ENCODE measurements at places on chromosomes 5 and 9.

- DNase-seq: no peak
Observed at GRCh38 chr5:68347536-68347935, 132.0 kb downstream of the PIK3R1 start.

GRCh38 chr5:140548791-140549190, 1.3 kb downstream of the EIF4EBP3 start:
- no peak for DNase-seq

DNA sequence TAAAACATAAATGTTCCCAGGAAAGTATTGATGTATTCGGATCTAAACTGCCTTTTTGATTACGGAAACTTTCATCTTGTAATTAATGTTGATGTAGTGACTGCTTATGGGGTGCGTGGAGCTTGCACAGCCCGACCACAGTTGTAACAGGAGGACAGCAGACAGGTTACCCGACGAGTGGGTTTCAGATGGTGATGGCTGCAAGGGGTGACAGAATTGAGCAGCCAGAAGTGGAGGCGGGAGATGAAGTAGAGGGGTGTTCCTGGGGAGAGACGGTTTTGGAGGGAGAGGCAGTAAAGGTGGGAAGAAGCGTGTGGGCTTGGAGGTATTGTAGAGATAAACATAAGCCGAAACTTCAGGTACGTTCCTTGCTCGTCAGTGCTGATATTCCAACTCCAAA, 5.8 kb downstream of the CEP72 start:
- DNase-seq: no peak

DNA sequence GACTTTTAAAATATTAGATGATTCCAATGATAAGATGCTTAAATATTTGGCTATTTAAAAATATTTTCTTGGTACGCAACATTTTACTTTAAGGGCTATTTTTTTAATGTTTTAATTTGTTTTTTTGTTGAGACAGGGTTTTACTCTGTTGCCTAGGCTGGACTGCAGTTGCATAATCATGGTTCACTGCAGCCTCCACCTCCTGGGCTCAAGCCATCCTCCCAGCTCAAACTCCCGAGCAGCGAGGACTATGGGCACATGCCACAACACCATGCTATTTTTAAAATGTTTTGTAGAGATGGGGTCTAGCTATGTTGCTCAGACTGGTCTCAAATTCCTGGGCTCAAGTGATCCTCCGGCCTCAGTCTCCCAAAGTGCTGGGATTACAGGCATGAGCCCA, 850.2 kb upstream of the DMAC1 start:
- DNase-seq: no peak

DNA sequence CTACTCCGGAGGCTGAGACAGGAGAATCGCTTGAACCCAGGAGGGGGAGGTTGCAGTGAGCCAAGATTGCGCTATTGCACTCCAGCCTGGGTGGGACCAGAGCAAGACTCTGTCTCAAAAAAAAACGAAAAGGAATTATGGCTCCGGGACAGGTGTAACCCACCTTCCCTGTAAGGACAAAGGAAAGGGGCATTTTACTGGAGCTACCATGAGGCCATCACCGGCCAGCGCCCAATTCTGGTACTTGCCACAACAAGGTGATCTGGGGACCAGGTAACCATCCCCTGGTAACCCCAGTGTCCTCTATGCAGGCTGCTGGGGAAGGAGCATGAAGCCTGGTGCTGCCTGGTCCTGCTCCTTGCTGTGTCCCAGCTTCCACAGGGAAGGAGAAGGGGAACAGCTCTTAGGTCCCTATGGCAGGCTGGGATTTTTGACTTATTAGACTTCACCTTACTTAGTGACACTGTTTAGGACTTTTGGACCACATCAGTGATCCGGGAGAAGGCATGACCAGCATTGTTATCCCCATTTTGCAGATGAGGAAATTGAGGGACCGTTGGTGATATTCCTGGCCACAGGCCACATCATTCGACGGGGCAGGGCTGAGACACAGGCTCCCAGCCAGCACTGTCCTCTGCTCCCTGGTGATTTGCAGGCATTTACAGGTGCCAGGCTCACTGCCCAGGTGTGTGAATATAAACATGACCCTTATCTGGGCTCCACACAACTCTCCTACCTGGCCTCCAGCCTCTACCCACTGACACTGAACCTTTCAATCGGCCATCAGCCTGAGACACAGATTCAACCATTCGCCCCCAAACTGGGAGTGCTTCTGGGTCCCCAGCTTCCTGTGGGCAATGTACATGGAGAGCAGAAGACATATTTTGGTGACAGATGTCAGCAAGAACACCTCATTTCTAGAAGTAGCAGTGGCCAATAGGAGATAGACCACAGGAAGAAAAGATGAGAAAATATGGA, 26.5 kb upstream of the ABO start:
- DNase-seq: no peak

DNA sequence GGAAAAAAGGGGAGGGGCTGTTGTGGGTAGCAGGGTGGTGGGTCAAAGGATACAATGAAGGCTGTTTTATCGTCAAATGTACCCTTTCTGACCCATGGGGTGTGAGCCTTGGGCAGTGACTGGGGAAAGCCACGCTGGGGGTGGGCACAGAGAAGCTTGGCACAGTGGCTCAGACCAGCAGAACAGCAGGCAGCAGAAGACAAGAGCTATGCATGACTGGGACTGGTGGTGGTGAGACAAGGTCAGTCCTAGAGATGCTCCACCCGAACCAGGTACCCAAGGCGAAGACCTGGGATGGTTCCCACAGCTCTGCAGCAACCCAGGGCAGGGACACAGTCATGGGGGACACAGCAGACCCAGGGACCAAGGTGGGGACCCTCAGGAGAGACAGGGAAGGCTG, 38.3 kb downstream of the BICD2 start:
- DNase-seq: no peak

- DNase-seq: no peak
Observed at GRCh38 chr9:4740388-4740637, 689 bp downstream of the AK3 start.

GRCh38 chr9:972501-973294, 3.8 kb upstream of the DMRT3 start:
- no peak for DNase-seq

DNA sequence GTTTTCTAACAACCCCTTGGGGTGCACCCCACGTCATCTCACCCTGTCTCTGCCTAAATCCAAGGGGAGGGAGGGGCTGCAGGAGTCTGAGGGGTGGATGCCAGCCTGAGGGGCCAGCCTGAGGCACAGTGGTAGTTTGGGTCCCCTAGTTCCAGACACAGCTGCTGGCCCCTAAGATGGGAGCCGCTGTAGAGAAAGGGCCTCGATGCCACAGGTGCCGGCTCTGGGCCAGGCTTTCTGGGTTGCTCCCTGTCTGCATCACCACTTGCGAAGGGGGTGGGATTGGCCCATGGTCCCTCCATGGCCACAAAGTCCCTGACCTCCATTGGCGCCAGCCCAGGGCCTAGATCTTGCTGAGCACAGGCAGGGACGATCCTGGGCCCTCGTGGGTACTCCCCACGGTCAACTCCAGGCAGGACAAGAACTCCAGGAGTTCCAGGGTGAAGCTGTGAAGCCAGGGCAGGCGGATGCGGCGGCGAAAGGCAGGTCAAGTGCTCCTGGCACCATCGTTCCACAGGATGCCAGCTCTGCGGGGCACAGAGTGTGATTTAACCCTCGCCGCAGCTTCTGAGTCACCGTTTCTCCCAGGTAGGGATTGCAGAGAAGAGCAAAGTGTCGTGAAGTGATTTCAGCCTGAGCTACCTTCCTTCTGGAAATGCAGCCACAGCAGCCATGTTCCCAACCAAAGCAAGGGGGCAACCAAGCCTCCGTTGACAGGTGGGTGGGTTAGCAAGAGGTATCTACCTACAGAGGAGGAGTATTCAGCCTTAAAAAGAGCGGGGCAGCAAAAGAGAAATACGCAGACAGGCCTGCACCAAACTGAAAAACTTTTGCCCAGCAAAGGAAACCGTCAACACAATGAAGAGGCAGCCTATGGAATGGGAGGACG, 41.6 kb upstream of the EXOC3 start:
- no peak for DNase-seq

GRCh38 chr5:24606971-24607370, 37.8 kb downstream of the CDH10 start:
- no peak for DNase-seq

DNA sequence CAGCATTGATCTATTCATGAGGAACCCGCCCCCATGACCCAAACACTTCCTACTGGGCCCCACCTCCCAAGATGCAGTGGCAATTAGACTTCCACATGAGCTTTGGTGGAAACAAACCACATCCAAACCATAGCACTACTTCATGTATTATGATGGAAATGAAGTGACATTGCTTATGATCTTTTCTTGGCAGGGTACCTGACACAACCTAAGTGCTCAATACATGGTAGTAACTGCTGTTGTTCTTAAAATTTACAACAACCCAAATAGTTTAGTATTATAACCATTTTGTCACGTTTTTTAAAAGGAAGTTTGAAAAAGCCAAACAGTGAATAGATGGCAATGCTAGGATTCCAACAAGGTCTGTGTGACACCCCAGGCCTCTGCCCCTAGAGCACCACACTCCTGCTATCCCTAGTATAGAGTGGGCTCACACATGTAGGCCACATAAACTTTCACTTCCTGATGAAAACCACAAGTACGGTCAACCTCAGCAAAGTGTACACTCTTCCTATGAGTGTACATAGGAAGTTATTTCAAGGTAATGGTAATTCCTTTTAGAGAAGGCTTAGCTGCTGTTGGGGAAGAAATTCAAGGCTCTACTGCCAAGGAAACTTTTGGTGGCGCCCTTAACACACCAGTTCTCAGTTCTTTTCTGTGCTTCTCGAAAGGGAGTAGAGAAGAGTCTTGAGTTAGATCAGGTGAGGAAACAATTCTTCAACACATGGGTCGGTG, 97.6 kb downstream of the ARSB start:
- no peak for DNase-seq

GRCh38 chr9:128703616-128704355, 1.5 kb downstream of the PKN3 start:
- no peak for DNase-seq

DNA sequence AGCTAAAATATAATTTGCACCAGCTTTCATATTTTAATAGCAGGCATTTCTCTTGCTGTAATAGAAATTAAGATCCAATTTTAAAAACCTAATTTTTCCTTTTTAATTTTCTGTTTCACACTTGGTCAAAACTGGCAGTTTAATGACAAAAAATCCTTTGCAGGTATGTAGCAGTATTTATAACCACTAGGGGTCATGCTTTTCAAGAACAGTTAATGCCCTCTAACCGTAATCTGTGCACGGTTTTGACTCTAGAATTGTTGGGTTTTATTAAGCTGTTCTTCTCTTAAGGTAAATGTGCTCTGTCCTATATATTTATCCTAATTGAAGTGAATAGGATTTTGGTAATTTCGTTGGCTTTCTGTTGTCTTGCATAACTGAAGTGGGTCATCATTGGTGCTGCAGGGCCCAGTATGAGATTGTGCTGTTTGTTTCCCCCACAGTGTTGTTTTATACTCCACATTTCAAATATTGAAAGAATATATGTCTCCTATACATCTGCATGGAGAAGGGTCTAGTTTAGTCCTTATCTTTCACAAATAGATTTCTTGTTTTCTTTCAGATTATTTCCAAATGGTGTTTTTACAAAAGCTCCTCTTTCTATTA, 107.4 kb downstream of the SCAMP1 start:
- peak; percentile 47 for DNase-seq

DNA sequence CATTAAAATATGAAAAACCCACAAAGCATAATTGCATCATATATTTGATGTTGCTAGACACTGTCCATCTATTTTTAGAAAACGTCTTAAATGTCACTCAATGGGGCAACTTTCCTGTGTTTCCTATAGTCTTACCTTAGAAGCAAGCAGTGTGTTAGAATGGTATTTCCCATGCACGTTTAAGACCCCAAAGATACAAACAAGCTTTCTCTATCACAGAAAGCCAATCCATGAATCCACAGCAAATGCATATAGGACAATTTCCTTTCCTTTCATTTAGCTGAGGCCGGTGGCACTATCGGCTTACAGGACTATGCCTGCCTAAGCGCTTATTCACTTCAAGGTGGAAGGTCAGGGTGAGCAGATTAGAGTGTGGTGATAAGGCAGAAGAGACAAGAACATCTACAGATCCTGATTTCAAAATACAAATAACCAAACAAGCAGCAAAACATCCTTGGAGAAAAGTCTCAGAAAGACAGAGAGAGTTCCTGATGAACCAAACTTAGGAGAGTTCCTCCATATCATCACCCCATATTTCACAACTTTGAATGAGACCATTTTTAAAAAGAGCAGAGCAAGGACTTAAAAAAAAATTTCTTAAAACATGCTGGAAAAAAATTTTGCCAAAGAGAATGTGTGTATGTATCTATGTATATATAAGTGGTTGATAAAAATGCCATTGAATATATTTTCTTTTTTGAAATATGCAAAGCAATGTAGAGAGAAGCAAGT, 57.2 kb downstream of the MEF2C start:
- no peak for DNase-seq

GRCh38 chr5:132853323-132853722, 12.9 kb downstream of the GDF9 start:
- no peak for DNase-seq

GRCh38 chr9:78439866-78440830, 143.2 kb downstream of the PSAT1 start:
- no peak for DNase-seq

GRCh38 chr5:21125238-21125983, 1137.4 kb upstream of the CDH18 start:
- no peak for DNase-seq

DNA sequence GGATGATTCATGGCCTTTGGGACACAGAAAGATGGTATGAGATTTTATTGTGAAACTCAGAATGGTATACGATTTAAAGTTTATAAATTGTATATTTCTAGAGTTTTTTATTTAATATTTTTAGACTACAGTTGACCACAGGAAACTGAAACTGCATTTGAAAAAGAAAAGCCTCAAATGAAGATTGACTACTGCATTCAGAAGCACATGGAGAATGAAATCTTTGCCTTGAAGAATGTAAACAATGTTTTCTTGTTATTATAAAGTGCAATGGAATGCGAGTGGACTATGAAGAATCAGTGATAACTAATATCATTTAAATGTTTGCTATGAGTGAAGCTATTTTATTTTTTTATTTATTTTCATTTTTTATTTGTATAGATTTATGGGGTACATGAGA, 169.1 kb upstream of the CDH18 start:
- DNase-seq: no peak

GRCh38 chr5:149128023-149128875, 13.0 kb upstream of the ABLIM3 start:
- peak; percentile 82 for DNase-seq

DNA sequence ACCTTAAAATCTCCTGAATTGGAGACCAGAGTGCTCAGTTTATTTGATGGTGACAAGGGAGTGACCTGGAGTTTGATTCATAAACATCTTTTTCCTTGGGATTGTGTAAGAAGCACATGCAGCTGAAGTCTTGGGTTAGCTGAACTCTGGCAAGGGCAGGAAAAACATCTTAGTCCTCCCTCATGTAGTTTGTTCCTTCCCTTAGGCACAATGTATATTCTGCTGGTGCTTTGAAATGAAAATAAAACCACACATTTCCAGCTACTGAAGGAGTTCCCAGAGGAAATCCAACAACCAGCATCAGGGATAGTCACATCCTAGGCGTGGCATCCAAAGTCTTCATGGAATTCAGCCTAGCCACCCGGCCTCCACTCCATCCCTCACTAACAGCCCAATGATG, 95.2 kb upstream of the PAPPA start:
- DNase-seq: no peak

Measured in GM03348 (cell line).